ENCODE measurements at places on chromosomes 5 and 9. TPM values are rescaled to one million over a fixed set of nuclear protein-coding genes. Genes with fewer than 3 reads are reported as not detected.

The ARL14EPL gene
- total RNA-seq, result not detected

DNA sequence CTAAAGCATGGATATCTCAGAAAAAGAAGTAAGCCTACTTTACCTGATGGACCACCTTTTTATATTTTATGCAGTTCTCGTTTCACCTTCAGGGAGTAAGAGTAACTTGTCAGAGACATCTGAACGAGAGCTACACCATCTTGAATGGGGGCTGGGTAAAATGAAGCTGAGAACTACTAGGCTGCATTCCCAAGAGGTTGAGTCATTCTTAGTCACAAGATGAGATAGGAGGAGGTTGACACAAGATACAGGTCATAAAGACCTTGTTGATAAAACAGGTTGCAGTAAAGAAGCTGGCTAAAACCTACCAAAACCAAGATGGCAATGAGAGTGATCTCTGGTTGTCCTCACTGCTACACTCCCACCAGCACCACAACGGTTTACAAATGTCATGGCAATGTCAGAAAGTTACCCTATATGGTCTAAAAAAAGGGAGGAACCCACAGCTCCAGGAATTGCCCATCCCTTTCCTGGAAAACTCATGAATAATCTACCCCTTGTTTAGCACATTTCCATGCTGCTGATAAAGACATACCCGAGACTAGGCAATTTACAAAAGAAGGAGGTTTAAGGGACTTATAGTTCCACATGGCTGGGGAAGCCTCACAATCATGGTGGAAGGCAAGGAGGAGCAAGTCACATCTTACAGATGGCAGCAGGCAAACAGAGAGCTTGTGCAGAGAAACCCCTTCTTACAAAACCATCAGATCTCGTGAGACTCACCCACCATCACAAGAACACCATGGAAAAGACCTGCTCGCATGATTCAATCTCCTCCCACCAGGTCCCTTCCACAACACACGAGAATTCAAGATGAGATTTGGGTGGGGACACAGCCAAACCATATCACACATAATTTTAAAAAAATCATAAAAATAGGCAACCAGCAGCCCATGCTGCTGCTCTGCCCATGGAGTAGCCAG is 62.5 kb downstream of the GIN1 start:
- no peak for DNase-seq

The CCDC187 gene
- not detected for total RNA-seq

DNA sequence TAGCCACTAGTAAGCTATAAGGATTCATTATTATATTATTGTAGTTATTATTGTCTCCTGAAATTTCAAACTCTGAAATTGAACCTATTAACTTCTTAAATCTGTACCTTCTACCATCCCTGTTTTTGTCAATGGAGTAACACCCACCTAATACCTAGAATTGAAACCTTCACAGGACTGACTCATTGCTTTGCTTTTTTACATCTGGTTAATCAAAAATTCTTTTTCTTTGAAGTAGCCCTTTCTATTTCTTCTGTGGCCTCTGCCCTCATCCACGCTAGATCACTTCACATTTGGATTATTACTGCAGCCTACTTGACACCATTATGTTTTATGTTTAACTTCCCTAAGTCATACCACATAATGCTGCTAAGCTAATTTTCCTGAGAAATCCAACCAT is 35.6 kb downstream of the RBM27 start:
- no peak for DNase-seq

The OCLN gene
- 1.6 TPM for total RNA-seq

DNA sequence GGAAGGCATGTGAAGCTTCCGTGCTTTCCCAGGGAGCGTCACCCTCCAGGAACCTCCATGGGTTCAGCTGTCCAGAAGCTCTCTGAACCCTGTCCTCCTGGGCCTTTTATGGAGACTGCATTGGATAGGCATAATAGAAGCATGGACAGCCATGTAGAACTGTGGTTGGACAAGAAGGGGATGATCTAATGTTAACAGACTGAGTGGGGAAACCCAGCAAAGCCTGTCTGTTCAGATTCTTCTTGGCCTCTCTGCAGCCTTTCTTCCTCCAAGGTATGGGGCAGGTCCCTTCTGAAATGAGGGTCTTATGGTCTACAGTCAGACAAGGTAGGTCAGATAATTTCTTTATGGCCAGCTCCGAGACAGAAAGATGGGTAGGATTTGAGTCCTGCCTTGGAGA is 59.1 kb upstream of the CTNNA1 start:
- no peak for DNase-seq

DNA sequence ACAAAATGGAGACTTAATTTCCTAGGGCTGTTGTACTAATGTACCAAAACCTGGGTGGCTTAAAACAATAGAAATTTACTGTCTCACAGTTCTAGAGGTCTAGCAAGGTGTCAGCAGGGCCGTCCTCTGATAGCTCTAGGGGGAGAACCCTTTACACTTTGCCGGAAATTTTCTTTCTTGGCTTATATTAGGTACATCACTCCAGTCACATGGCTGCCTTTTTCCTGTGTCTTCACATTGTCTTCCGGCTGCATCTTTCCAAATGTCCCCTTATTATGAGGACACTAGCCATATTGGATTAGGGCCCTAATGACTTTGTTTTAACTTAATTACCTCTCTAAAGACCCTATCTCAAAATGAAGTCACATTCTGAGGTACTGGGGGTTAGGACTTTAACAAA is 5.8 kb downstream of the UHRF2 start:
- DNase-seq, result no peak

The GABRA1 gene
- total RNA-seq, result not detected

- no peak for DNase-seq
These were observed 626.8 kb downstream of the SEMA5A start for GRCh38 chr5:8919096-8919495.

The VAV2 gene
- total RNA-seq, result 6.1 TPM

GRCh38 chr5:150178262-150178661 is 11.6 kb upstream of the SLC6A7 start:
- no peak for DNase-seq

The SPINK13 gene
- total RNA-seq, result not detected

- DNase-seq, result no peak
These were observed 32.1 kb downstream of the CEMIP2 start for GRCh38 chr9:71736236-71736635.

The RLN2 gene
- not detected for total RNA-seq

The OR1Q1 gene
- not detected for total RNA-seq

The NIPBL gene
- 36.7 TPM for total RNA-seq

GRCh38 chr9:133225171-133226011 is 16.3 kb upstream of the OBP2B start:
- DNase-seq, result peak; percentile 59

- DNase-seq, result peak; percentile 45
These were observed 240.1 kb upstream of the GRAMD2B start for GRCh38 chr5:126182971-126183695.

The AOPEP gene
- 161 TPM for total RNA-seq

GRCh38 chr5:102314328-102314727 is 18.2 kb upstream of the SLCO4C1 start:
- DNase-seq, result no peak

- no peak for DNase-seq
These were observed 1.0 kb downstream of the RABL6 start for GRCh38 chr9:136808806-136809158.

DNA sequence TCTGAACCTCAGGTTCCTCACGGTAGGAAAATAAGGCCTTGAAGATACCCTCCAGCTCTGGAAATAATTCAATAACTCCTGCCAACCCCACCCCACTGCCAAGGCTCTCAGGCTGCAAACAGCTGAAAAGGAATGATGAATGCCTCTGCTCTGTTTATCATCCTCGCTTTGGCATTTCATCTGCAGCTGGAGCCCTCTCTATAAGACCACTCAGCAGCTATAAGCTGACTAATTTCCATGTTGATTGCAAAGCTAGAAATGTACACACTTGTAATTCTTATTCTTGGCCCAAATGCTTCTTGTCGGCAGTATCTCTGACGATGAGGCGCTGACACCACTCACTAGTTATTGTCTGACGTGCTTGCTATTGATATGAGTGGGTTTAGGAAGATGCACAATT is 408.4 kb upstream of the NMUR2 start:
- DNase-seq, result no peak

- no peak for DNase-seq
These were observed 76.1 kb upstream of the ADAMTS2 start for GRCh38 chr5:179421144-179421901.

- no peak for DNase-seq
These were observed 247.3 kb downstream of the PDZD2 start for GRCh38 chr5:31886206-31886605.

DNA sequence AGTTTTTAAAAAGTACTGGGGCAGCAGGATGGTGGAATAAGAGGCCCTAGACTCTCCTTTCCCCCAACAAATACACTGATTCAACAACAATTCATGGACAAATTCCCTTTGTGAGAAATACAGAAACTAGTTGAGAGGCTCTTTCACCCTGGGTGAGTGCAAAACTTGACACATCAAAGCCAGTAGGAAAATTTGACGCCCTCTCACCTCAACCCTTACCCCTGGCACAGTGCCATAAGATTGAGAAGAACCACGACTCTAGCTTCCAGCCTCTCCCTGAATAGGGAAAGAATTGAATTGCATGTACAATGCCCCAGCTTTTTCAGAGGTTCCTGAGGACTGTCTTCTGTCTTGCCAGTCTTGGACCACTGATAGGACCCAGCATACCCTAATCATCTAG is 12.3 kb downstream of the KIF4B start:
- no peak for DNase-seq

- no peak for DNase-seq
These were observed 184.7 kb downstream of the MAPKAP1 start for GRCh38 chr9:125522328-125522725.

GRCh38 chr5:74372051-74372450 is 268.5 kb downstream of the ENC1 start:
- DNase-seq, result no peak

GRCh38 chr5:58926541-58926935 is 343.7 kb downstream of the RAB3C start:
- no peak for DNase-seq

DNA sequence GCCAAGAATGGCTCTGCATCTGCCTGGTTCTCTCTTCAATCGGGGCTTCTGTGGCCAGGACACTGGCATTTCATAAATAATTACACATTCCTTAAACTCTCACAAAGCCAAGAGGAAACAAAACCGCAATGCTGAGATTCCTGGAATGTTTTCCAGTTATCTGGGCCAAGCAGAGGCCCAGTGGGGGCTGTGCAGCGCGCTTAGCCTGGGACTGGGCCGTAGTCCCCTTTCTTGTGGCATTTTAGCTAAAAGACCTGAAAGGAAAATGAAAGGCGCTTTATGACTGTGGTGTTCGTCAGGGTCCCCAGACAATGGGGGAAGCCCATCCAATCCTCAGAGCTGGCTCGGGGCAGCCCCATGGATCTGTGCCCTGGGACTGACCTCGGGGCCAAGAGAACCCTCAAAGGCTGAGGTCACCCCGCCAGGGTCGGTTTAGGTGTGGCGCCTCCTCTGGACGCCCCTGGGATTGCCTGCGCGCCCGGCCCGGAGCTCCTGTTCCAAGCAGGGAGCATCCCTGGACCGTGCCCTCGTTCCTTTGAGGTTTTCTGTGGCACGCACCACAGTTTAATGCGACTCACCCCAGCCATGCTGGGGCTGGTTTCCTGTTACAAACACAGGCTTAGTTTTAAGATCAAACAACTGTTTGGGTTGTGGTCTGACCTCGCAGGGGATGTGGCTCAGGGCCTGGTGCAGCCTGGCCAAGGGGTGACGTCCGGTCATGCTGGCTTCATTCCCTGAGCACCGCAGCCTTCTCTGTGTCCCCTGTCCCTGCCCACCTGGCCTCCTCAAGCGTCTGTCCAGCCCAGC is 51.5 kb upstream of the NKD2 start:
- peak; percentile 41 for DNase-seq

DNA sequence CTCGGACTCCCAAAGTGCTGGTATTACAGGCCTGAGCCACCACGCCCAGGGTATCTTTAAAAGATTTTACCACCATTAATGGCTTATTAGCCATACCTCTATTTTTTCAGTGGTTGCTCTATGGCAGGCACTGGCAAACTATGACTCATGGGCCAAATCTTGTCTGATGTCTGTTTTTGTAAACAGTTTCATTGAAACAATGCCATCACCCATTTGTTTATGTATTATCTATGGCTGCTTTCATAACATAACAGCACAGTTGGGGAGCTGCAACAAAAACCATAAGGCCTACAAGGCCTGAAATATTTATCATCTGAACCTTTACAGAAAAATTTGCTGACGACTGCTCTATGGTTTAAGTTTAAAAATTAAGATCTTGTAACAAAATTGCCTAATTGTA is 66.8 kb downstream of the SLC38A9 start:
- DNase-seq, result no peak

DNA sequence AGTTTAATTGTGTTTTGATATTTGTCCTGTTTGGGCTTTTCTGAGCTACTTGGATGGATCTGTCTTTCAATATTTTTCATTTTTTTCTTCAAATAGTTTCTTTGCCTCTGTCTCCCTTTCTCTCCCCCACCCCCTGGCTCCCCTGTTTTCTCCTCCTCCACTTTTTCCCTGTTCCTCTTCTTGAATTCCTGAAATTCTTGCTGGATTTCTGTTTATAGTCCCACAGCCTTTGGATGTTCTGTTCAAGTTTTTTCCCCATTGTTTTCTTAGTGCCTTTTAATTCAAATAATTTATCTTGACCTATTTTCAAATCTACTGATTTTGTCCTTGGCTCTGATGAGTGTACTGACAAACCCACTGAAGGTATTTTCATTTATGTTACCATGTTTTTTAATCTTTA is 113.0 kb downstream of the VPS13A start:
- DNase-seq, result no peak

DNA sequence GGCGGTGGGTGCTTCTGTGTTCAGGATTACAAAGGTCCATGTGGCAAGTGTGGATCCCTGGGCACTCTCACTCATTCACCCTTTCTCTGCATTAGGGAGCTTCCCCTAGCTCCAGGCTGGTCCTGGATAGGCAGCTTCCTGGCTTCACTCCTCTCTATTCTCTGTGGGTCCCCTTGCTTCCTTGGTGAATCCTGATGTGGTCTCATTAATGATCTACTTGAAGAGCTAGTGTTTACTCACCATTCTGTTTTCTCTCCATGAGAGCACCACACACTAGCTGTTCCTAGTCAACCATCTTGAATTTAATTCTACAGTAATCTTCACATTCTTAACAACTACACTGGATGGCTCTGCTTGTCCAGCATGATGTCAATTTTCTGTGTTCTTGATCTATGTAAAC is 90.0 kb upstream of the PLPPR1 start:
- no peak for DNase-seq

- peak; percentile 24 for DNase-seq
These were observed 575.8 kb upstream of the ZNF462 start for GRCh38 chr9:106287091-106287631.

GRCh38 chr5:149631506-149631905 is 50.2 kb downstream of the ARHGEF37 start:
- no peak for DNase-seq

- DNase-seq, result no peak
These were observed 37.6 kb upstream of the MTAP start for GRCh38 chr9:21764846-21765245.

GRCh38 chr9:12988258-12988657 is 213.4 kb downstream of the LURAP1L start:
- no peak for DNase-seq

- no peak for DNase-seq
These were observed 51.9 kb downstream of the IPPK start for GRCh38 chr9:92617951-92618510.

The SREK1 gene
- 32.3 TPM for total RNA-seq
